Frontal cortex (tissue), 4 donors: ENCODE measurements at places on chromosomes 16 and 17. TPM values are rescaled to one million over a fixed set of nuclear protein-coding genes. Genes with fewer than 3 reads are reported as not detected.

DNA sequence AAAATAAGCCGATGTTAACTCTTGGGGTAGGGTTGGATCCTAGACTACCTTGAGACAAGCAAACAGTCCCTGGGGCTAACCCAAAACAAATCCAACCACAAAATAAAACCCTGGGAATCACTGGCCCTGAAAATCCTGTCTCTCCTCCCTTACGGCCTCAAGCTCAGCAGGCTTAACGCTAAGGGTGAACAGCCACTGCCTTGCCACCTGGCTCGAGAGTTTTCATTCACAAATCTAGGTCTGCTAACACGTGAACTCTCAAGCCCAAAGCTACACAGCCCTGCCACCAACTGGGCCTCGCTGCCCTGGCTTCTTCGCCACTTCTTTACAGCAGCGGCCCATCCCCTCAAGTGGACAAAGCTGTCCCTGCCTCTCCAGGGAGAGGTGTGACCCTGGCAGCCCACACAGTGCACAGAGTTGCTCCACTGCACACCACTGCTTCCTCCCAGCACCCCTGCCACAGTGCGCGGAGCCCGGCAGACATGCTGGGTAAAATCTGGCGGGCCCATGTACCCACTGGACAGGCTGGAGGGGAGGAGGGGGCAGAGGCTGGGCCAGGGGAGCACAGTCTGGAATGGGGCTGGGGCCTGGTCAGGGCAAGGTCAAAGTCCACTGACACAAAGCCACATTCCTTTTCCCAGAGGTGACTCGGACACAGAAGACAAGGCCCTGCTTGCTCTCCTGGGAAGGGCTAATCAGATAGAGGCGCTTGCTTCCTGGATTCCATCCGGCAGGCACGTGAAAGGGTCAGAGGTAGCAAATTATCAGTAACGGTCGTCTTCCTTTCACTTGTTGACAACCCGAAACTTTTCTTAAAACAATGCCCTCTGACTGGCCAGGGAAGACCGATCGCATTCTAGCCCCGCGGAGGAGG lies 996 bp downstream of the PCYT2 start:
- no peak for DNase-seq

- no peak for DNase-seq
These were observed 35.6 kb downstream of the RPA1 start for GRCh38 chr17:1865252-1866037.

- DNase-seq = no peak
These were observed 149.7 kb downstream of the CCDC182 start for GRCh38 chr17:57595426-57595825.

DNA sequence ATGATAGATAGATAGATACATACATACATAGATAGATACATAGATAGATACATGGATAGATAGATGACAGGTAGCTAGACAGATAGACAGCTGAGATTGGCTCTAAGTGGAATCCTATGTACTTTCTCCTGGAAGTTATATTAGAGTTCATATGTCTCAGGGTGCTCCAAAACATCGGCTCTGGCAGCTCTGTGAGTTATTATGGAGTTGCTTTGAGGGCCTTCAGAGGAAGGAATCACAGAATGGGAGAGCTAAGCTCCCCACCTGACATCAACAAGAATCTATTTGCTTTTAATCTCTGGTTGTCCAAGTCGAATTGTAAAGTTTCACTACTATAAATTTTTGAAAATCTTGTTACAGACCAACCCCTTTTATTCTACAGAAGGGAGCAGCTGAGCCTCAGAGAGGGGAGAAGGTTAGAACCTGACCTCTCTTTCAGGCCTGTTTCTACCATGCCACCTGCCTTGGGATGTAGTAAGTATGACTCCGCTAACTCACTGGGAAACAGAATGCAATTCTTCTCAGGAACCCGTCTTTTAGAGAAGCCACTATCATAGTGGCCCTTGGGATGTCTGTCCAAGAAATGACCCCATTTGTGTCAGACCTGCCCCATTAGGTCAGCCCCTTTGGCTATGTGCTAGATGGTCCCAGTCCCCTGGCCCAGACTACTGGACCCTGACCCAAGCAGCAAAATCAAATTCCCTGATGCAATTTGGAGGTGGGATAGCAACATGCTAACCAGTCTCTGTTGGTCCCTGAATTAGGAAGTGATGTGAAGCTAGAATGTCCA lies 18.3 kb downstream of the GP2 start:
- no peak for DNase-seq

GRCh38 chr17:64015447-64015846 lies 5.0 kb downstream of the ICAM2 start:
- no peak for DNase-seq

GRCh38 chr16:48112600-48112999 lies 43.2 kb downstream of the ABCC12 start:
- no peak for DNase-seq

- DNase-seq = no peak
These were observed 349.9 kb downstream of the CPPED1 start for GRCh38 chr16:12453832-12454231.

The NTN3 gene
- total RNA-seq = 3.3 TPM

DNA sequence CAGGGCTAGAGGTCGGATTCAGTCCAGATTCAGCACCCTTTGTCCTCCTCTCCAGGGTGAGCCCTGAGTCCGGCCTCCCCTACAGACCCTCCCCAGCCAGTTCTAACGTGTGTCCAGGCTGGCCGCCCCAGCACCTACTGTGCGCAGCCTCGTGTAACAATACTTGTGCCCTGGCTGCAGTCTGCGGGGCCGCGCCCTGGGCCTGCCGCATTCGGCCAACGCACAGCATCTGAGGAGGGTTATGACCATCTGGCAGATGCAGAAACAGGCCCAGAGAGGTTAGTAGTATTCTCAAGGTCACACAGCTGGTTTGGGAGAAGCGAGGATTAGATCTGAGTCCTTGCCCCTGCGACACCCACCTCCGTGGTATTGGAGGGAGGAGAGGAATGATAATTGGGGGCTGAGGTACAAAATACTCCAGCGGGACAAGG lies 968 bp downstream of the RIPOR1 start:
- DNase-seq = no peak

The TNRC6C gene
- 26.9 TPM for total RNA-seq

- DNase-seq = no peak
These were observed 1.6 kb upstream of the CDH5 start for GRCh38 chr16:66364959-66365306.

- DNase-seq = no peak
These were observed 5.8 kb downstream of the THRA start for GRCh38 chr17:40068584-40068916.

DNA sequence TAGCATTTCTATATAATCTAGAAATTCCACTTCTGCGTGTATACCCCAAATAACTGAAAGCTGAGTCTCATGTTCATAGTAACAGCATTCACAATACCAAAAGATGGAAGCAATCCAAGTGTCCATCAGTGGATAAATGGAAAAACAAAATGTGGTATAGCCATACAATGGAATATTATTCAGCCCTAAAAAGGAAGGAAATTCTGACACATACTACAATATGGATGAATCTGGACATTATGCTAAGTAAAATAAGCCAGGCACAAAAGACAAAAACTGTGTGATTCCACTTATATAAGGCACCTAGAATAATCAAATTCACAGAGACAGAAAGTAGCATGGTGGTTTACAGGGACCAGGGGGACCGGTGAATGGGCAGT lies 20.4 kb downstream of the HOXB1 start:
- DNase-seq = no peak

The CTRB1 gene
- not detected for total RNA-seq

GRCh38 chr17:79626156-79626890 lies 15.5 kb upstream of the RBFOX3 start:
- no peak for DNase-seq

The SLX1B gene
- 6.1 TPM for total RNA-seq

The RNF222 gene
- not detected for total RNA-seq

DNA sequence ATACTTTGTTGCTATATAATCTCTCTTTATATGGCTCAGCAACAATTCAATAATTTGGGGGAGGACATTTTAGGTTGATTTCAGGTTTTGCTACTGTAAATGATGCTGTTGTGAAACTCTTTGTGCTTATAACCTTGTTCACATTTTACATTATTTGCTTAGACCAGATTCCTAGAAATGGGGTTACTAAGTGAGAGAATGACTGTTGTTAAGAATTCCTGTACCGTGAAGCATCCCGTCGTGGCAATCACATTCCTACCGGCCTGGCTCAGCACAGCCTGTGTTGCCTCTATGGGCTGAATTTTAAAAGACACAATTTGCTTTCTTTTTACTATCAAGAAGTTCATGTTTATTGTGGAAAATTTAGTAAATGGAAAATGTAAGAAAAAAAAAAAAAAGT lies 31.4 kb downstream of the B9D1 start:
- DNase-seq = no peak

DNA sequence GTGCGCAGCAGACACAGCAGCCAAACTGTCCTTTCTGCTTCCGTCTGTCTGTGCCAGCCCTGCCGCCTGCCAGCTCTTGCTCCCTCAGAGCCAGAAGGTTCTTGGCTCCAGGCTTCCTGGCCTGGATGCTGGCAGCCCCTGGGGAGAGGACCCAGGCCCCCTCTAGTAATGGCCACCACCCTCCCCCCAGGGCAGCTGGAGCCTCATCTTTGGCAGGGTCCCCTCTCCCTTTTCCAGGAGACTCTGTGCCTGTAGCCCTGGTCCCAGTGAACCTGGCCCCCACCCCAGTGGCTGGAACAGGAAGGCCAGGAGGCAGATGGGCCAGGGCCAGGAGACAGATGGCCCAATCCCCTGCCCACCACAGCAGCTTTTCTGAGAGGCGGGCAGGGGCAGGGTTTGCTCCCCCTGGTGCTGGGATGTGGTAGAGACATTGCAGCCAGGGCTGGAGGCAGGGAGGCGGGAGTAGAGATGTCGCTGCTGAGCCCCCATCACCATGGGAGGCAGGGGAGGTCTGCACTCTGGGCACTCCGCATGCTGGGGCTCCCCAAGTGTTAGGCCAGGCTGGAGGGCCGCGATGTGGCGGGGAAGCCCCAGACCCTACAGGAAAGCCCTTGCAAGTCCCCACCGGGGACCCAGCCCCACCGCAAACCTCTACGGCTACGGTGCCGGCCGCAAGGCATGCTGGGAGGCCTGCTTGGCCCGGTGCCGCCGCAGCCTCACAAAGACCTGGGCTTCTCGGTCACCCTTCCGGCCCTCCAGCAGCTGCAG lies 16.7 kb downstream of the UNC13D start:
- DNase-seq = peak; percentile 75

DNA sequence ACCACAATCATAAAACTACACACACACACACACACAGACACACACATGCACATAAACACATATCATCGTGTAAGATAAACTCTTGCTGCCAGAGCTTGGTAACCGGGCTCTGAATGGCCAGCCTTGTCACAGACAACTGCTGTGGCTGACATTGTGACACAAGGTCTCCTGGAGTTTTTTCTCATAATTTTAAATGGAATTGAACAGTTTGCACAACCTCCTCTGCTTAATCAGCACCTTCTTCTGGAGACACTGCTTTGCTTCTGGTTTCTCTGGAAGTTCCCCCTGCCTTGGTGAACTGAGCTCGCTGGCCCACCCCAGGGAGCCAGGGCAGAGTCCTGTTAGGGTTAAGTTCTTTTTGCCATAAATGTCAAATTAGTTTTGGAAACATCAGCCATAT lies 115.4 kb downstream of the UTP18 start:
- DNase-seq = no peak

The TEX14 gene
- under 0.01 TPM for total RNA-seq

The KIF2B gene
- not detected for total RNA-seq
